LNCaP clone FGC (cell line): ENCODE measurements at places on chromosomes 6 and 20.

GRCh38 chr20:24640276-24640675 is 170.8 kb downstream of the SYNDIG1 start:
- no peak for DNase-seq

DNA sequence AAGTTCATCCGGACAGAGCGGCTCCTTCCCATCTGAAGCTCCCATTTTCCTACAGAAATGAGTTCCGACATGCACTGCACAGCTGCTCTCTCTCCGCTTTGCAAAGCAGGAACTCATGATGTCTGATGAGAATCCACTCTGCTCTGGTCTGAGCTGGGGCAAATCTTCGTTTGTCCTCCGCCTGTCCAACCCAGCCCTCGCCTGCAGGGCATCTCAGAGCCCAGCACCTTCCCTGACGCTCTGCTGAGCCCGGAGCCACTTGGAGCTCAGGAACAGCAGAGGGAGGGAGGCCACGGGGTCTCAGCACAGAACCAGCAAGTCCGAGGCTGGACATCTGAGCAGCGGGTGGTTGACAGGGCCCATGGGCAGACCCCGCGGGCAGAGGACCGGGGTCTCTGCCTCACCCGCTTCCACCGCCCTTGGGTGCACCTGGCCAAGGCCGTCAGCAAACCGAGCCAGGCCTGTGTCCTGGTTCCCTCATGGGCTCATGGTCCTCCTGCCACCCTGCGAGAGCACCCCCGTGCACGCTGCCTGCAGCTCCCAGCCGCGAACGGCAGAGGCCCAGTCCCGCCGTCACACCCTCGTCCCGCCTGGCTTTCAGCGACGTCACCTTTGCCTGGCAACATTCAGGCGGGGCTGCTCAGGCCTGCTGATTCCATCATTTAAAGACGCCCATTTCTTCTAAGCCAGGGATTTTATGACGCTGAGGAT is 78.5 kb upstream of the BHLHE23 start:
- DNase-seq, result no peak

- no peak for DNase-seq
Observed at GRCh38 chr6:148422085-148422484, 79.4 kb downstream of the SASH1 start.

DNA sequence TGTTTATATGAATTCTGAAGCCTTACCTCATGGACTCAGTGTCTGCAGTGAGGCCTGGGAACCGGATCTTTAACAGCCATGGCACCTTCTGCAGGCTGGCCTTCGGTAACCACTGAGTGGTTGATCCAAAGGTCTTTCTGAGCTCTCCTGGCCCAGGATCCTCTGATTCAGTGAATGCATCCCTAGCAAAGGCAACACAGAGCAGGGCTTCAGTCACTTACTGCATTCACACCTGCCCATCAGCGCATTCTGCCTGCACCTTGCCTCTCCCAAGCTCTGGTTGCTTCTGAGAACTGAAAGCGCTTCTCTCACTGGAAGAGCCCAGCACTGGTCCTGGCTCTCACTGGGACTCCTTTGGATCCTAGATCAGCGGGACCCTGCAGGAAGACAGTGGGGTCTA is 8.4 kb upstream of the CST9 start:
- DNase-seq, result no peak

GRCh38 chr20:42846784-42847490 is 342.8 kb downstream of the PTPRT start:
- DNase-seq, result no peak

GRCh38 chr6:150634964-150635292 is 35.2 kb downstream of the PLEKHG1 start:
- DNase-seq, result no peak

- no peak for DNase-seq
Observed at GRCh38 chr20:49234831-49235230, 15.6 kb downstream of the DDX27 start.
